ENCODE measurements at places on chromosomes 16 and 17.
A peak's percentile ranks its signal among the peaks of the same experiment; 100 is the strongest.

GRCh38 chr16:89584768-89585549 is 9.4 kb downstream of the CPNE7 start:
- no peak for DNase-seq

GRCh38 chr17:75090871-75091854 is 3.4 kb downstream of the SLC16A5 start:
- no peak for DNase-seq

GRCh38 chr17:42281571-42282096 is 5.4 kb upstream of the STAT5B start:
- DNase-seq = peak; percentile 38

DNA sequence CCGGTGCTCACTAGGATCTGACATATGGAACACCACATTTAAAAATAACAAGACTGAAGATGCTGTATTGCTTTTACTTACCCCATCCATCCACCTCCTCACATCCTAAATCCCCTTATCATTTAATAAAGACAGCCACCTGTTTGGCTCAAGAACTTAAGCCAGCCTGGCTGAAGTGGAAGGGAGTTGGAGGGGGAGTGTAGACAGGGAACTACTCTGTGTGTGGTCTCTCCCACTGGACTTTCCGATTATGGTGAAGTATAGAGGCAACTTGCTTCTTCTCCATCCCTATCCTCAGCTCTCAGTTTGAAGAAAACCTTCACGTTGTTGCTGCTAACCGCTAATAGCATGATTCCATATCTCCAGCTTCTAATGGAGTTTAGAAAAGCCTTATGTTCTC is 313.4 kb downstream of the CDH11 start:
- DNase-seq = no peak

- no peak for DNase-seq
These were observed 64.6 kb downstream of the JPH3 start for GRCh38 chr16:87666919-87667318.

GRCh38 chr16:22386976-22387375 is 12.6 kb upstream of the CDR2 start:
- no peak for DNase-seq

GRCh38 chr16:8955828-8956227 is 7.9 kb downstream of the USP7 start:
- no peak for DNase-seq

DNA sequence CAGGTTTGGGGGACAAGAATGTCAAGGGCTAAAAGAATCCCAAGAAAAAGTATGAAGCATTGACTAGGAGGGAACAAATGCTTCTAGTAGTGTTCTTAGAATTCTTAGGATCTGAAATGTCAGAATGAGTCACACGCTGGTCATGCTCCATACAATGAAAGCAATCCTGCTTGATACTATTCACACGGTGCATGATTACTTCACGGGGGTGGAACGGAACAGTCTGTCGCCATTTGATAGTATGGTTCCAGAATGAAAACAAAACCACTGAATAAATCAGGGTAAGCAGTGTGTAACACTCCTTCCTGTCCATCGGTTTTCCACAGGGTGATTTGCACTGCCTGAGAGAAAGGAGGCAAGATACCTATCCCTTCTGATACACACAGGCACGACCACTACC is 22.9 kb upstream of the YWHAE start:
- no peak for DNase-seq

GRCh38 chr16:84823484-84823883 is 3.7 kb downstream of the CRISPLD2 start:
- DNase-seq = no peak

DNA sequence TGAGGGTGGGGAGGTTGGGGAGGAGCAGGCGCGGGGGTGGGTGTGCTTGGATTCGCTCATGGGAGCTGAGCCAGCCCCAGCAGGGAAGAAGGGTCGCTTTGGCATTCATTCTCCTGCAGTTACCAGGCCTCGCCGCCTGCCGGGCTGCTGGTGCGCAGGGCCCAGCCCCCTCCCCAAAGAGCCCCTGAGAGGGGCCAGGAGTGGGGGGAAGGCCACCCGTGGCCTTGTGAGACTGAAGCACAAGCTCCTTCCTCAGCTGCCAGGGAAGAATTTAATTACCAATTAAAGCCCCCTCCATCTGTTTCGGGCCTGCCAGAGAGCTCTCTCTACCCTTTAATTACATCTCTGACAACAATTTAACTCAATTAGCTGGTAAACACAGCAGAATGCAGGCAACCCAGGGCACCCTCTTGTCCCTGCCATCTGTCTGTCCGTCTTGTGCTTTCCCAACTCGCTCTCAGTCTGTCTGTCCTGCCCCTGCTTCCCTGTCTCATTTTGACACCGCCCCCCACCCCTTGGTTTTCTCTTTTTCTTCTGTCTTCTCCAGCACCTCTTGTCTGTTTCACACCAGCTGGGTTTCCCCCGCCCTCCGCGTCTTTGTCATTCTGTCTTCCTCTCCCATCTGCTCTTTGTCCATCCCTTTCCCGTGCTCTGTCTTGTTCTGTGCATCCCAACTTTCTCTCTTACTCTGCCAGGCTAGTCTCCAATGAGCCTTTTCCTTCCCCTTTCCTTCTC is 32.7 kb downstream of the CDK5RAP3 start:
- no peak for DNase-seq

GRCh38 chr17:81246679-81247338 is 7.7 kb downstream of the NDUFAF8 start:
- peak; percentile 47 for DNase-seq

DNA sequence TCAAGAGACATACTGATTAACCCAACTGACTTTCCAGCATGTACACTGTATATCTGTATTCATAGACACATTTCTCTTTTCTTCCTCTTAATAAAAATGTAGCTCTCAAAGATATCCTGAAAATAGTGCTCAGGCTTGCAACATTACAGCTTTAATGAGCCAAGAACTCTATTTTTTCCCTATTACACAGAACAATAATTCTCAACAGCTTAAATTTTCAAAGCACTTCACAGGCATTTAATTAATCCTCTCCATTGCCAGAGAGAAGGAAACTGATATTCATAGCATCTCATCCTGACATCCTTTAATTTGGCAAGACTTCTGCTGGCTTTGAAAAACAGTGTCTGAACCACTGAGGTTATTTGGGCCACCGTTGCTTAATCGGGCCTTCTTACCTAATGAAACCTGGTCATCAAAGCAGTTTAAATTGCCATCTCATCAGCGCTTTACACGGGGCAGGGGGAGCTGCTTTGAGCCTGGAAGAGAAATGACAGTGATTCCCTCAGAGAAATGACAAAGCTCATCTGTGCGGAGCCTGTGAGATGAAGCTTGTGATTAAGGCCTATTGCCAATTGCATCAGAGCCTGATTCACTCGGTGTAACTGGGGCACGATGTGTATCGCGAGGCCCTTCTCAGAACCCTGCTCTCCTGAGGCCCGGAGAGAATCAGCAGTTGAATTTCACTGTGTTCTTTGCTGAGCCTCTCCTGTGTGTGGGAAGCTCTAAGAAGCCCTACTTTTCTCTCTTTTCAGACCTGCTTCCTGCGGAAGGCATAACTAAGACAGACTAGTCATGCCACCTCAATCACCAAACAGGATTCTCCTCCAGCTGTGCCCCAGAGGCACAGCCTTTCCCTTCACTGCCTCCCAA is 8.5 kb upstream of the SIAH1 start:
- no peak for DNase-seq

DNA sequence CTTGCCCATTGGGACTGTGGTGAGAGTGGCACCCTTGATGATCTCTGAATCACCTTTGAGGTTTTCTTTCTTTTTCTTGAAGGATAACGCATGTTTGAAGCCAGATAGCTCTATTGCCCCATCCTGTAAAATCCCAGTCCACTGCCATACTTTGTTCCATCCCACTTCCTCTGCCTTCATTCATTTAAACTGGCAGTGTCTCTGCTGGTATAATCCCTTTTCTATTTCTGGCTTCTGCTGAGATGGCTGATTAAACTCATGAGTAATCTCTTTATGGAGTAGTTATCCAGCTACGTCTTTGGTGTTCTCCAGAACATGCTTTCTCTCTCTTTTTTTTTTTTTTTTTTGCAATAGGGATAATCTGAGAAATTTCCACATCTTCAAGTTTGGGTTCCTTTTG is 656.5 kb upstream of the SALL1 start:
- no peak for DNase-seq

DNA sequence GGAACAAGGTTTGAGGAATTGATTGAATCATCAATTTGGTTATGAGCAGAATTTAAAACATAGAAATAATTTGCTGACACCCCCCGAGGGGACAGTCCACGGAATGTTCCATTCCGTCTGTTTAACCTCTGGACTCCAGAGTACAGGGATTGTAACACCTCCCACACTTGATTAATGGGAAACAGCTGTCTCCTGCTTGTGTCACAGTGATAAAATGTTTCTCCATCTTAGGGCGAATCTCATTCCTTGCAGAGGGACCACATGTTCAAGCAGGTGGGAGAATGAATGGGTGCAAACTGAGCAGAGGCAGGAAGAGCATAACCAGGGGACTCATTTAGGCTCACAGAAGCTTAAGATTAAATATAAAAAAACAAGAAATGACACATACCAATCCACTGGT is 249.5 kb upstream of the RBFOX1 start:
- no peak for DNase-seq

All from aorta (tissue), 5 donors.